ENCODE measurements at places on chromosomes 2 and 18.

DNA sequence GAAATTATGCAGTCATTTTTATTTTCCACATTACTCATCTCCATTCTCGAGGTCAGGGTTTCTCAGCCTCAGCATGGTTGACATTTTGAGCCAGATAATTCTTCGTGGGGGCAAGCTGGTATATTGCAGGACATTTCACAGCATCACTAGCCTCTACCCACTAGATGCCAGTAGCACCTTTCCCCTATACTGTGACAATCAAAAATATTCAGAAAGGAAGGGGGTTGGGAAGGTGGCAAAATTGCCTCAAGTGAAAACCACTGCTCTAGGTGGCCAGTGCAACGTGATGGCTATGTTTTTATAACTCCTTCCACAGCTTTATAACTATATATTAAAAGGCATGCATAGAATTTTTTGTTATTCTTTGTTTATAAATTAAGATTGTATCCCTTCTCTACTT is 294.5 kb downstream of the CNTNAP5 start:
- DNase-seq = no peak

GRCh38 chr2:69890881-69891280 is 2.9 kb upstream of the SNRNP27 start:
- peak; percentile 9 for DNase-seq

DNA sequence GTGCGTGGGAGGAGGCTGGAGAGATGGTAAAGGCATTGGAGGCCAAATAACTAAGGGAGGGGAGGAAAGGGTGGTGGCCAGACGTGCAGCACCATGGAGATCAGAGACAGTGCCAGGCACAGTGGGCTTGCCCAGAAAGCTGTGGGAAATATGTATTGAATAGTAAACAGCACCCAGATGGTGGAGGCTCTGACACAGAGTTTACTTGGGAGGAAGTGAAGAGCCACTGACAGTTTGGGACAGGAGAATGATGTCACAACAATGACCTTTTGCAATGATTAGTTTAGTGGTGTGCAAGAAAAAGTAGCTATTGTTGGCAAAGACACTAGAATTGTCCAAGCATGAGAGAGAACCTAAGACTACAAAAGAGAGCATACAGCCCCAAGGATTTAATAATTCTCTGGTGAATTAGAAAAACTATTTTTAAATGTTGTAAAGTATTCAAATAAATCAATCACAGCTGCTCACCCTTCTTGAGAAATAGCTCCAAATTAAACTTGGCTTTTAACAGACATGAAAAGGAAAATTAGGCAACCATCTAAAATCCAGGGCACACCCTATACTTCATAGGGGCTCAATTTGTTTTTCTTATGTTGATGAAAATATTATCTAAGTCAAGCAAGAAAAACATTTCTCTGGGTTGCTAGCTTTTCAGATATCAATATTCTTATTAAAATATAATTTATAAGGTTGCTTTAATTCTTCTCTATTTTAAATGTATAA is 458.7 kb upstream of the HNRNPA3 start:
- DNase-seq = no peak

DNA sequence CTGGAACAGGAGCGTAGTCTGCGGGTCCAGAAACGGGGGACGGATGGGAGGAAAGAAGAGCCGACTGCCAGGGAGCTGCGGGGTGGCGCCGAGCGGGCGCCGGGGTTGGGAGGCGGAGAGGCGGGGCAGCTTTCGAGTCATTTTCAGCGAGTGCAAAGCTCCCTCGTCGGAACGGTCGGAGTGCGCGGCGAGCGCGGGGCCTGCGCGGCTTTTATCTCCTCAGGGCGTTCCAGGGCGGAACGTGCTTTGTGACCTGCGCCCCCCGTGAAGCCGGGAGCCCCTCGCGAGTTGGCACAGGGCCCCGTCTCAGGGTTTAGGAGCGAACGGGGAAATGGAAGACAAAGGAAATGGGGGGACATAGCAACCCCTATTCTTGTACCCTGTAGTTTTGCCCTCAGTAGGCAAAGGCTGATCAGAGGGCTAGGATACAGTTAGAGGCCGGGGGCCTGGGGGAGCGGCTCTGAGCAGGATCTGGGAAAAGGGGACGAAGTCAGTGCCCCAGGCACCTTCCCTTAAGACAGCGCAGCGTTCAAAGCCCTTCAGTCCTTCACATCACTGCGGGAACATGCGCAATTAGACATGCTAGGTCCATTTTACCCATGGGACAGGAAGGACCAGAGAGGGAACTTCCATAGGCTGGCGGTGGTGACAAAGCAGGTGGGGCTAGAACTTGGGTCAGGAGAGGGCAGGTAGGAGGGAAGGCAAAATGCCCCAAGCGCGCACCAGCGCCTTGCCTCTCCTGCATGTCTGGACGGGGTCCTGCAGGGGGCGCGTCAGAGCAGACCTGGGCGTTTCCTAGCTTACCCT is 60.1 kb upstream of the IL1RL1 start:
- DNase-seq = no peak

DNA sequence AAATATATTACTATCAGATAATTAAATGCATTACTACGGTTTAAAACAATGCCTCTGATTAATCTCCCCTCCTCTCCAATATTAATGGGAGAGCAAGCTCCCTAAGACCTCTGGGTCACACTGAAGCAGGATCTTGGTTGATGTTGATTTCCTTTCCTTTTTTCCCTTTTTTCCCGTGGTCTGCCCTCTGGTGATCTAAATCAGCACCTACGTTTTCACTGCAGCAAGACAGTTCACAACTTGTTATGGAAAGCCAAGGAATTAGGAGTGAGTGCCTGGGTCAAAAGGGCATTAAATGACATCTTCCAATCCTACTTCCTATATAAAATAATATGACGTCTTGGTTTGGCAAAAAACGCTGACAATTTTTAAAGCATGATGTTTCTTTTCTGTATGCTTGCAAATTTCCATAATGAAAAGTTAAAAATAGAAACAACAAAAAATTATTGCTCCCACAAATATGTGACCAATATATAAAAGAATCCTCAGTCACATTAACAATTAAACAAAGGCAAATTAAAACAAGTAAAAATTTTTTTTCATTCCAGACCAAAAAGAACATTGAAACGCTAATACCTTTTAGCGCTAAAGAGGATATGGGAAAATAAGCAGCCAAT is 7.9 kb upstream of the CFAP36 start:
- DNase-seq = peak; percentile 64

DNA sequence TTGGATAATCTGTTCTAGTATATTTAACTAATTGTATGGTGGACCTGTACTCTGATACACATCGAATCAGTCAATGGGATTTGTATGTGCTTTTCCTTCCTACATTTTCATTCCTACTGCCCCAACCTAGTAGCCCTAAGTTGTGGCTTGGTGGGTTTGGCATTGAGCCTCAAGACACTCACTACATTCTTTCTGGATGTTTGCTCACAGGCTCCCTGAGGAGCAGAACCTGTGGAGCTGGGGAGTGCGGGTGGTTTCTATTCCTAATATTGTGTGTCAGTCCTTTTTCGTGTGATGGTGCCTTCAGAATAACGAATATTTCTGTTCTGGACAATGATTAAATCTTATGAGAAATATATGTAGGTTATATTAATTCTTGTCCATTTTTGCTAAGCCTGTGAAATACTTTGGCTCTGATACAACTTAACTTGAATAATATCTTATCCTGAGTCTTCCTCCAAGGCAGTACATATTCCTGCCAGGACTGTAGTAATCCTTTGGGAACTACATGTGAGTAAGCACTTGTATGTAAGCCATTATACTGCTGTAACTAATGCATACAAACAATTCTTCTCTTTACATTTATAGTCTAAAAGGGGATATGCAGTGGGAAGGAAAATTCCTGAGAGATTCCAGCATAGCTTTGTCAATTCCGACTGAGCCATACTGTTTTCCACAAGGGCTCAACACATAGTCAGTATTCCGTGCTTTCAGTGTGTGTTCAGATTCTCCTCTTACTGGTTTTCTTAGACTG is 150.6 kb downstream of the AGPS start:
- no peak for DNase-seq

DNA sequence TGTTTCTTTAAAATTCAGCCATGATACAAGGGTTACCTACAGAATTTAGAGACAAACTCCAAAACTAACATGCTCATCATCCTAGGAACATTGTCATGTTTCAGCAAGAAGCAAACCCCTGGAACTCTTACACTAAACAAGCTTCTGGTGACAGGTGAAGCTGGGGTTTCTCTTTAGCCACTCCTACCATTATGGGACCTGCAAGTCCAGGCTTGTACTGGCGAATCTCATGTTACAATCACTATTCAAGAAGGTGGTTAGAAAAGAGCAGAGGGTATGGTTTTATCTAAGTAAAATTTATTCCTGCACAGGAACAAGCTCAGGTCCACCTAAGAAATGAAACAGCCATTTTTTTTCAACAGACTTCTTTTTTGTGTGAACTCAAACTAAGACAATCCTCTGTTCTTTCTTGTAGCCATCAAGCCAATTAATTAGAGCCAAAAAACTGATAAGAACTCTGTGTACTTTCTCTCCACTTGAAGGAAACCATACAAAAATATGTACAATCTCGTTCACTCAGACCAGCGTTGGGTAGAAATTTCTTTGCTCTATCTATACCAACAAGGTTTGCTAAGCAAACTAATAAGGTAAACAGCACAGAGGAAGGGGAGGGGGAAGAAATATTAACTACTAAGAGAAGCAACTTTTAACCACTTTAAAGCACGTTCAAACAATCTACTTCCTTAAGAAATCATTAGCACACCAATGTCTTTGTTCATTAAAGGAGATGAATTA is 63.3 kb upstream of the NEDD4L start:
- DNase-seq = no peak

GRCh38 chr2:217419055-217419671 is 559.3 kb upstream of the TNP1 start:
- no peak for DNase-seq

- DNase-seq = no peak
These were observed 2.4 kb downstream of the RAB17 start for GRCh38 chr2:237588044-237588696.

DNA sequence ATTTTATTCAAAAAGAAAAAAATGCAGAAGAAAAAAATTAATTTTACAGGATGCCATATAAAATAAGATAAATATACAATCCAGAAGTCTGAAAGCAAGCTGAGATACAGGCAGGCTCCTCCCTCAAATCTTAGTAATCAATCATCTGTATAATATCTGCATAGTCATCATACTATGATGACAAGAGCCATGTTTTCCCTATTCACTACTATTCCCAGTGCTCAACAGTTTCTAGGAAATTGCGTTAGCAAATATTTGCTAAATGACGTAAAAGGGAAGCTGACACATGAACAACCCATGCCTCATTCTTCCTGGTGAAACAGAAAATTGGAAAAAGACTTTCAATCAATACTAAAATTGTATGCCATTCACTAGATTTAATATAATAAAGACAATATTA is 793.2 kb downstream of the SUCLG1 start:
- no peak for DNase-seq

GRCh38 chr18:62715759-62716615 is 646 bp downstream of the PHLPP1 start:
- DNase-seq = peak; percentile 36
